ENCODE measurements at places on chromosomes 5 and 9.

- no peak for DNase-seq
Observed at GRCh38 chr9:97906236-97906831, 16.0 kb downstream of the TRMO start.

DNA sequence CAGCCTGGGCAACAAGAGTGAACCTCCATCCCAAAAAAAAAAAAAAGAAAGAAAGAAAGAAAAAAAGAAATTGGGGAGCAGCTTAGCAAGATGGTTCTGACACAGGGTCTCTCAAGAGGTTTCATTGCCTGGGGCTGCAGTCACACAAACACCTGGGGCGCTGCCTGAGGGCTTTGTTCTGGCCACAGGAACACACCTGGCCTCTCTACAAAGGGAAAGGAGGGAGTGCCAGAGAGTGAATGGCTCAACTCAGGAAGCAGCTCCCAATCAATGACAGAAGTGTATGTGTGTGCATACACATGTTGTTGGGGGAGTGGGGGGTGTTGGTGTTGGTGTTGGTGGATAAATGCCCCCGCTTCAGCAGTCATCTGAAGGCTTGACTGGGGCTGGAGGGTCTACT, 32.4 kb upstream of the CTNNA1 start:
- no peak for DNase-seq

DNA sequence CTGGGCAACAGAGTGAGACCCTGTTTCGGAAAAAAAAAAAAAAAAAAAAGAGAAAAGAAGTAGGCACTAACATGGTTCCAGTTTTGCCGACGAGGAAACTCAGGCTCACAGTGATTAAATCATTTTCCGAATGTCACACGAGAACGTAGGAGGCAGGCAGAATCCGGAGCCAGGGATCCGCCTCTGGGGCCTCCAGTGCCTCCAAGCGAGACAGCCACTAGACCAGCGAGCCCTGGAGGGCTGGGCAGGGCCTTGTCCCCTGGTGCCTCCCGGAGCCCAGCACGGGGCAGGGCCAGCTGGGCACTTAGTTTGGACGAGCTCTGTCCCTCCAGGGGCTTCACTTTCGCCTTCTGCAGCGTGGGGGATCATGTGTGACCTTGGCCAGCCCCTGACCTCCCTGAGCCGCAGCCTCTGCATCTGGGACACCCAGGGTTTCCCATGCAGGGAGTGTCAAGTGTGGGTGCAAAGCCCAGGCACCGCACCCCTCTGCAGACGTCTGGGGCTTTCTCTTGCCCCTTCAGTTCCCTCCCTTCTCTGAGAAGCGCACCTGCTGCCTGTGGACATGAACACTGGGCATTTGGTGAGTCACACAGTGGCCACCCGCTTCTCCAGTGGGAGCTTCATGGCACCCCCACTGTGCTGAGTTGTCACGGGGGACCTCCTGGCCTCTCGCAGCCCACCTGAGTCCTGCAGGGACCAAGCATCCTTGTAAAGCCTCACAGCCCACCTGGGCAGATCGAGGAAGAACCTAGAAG, 80.3 kb downstream of the RXRA start:
- DNase-seq, result no peak

GRCh38 chr5:53095931-53096525, 13.5 kb downstream of the MOCS2 start:
- DNase-seq, result peak; percentile 3

DNA sequence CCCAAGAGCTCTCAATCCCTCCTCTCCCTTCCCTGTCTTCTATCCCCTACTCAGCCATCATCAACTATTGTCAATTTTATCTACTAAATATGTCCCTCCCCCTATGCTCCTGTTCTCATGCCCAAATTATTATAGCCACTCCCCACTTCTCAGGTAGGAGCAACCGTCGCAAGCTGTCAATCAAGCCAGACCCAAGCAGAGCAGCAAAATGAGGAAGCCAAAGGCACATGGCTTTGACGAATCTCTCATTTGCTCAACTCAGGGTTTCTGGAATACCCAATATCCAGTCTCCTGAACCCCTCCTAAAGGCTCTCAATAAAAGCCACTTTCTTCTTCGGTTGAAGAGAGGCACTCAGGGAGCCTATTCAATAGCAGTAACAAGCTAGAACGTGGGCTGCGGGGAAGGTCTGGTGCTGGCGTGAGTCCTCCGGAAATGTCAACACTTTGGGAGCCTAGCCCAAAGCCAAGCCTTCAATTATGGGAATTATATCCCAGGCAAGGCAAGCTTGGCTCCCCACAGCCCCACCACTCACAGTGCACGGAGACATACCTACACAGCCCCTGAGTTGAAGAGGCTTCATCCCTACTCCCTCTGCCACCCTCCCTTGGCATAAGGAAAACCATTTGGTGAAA, 47.7 kb downstream of the SIL1 start:
- no peak for DNase-seq

GRCh38 chr9:137053944-137054931, at the start of gene ENTPD2:
Gene ENTPD2, minus strand, starts transcription at chr9:137054061. Its CDS starts 64 bp downstream, at chr9:137053997.
- DNase-seq, result no peak

- DNase-seq, result no peak
Observed at GRCh38 chr5:124795829-124796228, 49.4 kb upstream of the ZNF608 start.

DNA sequence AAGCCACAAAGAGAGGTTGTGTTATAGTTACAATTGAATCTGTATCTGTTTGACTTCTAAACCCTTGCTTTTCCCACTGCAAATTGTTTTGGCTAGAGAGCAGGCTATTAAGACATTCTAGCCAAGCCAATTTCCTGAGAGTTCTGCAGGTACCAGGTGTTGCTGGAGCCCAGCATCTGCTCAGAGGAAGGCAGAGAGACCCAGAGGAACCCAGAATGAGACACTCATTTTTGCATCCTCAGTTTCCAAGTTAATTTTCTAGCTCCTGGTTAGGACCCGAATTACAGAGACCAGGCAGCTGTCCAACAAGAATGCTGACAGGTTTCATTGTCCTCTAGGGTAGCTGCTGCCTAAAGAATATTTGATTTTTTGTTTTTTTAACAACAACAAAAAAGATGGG, 266.2 kb downstream of the TRIM32 start:
- DNase-seq, result no peak

DNA sequence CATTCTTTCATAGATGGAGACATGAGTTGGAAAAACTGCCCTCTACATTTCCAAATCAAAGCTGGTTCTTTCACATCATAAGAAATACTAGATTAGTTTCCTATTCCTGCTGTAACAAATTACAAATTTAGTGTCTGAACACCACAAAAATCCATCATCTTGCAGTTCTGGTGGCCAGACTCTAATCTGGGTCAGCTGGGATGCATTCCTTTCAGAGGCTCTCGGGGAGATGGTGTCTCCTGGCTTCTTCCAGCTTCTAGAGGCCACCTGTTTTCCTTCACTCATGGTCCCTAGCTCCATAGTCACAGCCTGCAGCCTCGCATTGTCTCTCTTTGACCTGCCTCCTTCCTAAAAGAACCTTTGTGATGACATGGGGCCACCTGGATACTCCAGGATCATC, 65.2 kb downstream of the RETREG1 start:
- no peak for DNase-seq

DNA sequence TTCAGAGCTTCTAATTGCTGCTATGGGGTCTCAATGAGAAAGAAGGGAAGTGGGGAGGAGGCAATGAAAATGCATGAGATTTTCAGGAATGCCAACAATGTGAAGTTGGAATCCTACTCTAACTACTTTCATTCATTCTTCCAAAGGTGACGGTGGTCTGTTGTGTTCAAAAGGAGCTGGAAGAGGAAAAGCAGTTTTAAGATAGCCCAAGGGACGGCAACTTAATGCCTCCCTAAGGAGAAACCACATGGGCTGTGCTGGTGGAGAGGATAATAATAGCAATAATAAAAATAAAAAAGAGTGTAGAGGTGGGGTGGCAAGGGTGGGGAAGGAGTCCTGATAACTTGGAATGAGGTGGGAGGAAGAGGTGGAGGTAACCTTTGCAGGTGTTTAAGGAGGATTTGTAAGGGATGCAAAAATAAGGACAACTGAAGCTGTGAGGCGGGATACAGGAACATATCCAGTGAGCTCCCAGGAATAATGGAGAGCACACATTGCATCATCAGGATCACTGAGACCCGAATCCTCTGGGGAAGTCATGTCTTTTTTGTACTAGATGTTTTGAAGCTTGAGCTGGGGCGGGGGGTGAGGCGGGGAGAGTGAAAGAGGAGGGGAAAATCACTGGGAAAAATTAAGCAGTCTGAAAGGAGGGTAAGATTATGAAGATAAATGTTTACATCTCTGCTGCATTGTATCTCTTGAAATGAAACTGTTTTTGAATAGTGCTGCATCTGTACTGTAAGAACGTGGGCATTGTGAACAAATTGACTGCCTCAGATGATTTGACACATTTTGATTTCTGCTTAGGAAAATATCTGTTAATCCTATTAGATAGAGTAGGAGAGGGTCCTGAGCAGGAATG, 120.1 kb upstream of the TMEM161B start:
- DNase-seq, result no peak

DNA sequence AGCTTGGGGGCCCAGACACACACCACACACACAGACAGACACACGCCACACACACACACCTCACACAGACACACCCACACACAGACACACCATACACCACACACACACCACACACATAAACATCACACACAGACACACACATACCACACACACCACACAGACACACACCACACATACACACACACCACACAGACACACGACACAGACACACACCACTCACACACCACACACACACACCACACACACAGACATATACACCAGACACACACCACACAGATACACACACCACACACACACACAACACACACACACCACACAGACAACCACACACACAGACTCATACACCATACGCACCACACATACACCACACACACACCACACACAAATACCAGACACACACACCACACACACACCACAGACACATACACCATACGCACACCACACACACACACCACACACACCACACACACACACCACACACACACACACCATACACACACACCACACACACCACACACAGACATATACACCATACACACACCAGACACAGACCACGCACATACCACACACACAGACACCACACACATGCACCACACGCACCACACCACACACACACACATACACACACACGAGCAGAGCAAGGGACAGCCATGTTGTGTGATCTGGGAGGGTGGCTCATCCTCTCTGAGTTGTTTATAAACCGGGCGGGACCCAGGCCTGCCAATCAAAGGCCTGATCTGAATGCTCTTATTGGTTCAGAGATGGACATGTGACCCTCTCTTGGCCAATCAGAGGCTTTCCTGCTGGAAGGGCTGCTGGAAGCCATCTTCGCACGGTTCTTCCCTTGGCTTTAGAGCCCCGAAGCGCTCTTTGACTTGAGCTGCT, 148.3 kb downstream of the GAPVD1 start:
- no peak for DNase-seq

DNA sequence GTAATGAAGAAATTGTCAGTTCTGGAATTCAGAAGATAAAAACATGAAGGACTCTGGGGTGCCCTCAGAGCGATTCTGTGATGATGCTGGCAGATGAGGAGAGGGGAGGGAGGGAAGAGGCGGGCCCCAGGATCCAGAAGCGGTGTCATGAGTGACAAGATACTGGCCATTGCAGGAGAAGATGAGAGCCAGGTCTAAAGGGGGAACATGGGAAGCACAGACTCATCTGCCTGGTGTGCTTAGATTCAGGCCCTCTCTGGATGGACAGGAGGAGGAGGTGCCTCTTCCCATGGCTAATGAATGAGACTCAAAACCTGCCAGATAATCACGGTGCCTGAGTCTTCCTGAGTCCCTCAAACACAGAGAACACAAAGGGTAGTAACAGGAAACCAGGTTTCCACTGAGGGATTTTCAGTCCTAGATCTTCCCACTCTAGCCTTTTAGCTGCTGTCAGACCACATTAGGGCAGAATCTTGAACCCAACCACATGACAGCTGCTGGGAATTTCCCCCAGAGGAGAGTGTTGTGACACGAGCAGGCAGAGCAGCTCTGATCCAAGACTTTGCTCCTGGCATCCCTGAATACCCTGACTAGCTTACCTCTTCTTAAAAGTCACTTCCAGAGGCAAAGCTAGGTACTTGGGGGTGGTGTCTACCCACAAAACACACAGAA, 28.2 kb upstream of the HSPA9 start:
- DNase-seq, result no peak

DNA sequence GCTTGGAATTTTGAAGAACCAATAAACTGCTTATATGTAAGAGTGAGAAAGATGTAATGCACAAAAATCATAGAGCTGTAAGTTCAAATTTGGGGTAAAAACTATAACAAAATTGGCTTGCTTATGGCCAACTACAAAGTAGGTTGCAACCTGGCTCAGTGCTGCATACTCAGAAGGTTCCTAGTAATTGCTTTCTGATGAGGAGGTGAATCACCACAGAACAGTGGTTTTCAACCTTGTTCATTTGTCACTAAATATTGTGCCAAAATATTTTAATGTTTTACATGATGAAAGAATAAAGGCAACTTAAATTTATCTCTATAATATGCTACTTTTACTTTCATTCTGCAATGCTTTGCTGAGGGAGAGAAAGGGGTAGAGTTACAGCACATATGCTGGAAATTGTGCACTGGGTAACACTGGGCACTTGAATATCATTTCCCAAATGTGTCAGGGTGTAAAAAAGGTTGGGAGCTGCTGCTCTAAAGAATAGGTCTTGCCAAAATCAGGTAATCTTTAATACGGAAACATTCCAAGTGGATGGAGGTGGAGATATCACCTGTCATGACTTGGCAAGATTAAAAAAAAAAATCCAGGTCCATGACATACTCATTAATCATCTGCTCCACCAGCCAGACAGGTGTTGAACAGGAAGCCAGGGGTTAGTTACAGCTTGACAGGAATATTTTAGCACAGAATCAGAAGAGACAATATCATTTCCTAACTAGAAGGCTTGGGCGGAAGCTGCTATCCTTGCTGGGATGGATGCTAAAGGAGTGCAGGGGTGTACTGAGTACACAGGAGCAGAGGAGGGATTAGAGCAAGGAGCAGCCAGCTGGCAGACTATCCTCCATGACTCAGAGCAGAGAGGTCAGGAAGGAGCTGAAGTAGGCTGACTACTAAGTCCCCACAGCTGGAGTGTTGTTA, 34.6 kb upstream of the CCL21 start:
- no peak for DNase-seq

GRCh38 chr9:16133032-16133431, 580.2 kb downstream of the CCDC171 start:
- no peak for DNase-seq

DNA sequence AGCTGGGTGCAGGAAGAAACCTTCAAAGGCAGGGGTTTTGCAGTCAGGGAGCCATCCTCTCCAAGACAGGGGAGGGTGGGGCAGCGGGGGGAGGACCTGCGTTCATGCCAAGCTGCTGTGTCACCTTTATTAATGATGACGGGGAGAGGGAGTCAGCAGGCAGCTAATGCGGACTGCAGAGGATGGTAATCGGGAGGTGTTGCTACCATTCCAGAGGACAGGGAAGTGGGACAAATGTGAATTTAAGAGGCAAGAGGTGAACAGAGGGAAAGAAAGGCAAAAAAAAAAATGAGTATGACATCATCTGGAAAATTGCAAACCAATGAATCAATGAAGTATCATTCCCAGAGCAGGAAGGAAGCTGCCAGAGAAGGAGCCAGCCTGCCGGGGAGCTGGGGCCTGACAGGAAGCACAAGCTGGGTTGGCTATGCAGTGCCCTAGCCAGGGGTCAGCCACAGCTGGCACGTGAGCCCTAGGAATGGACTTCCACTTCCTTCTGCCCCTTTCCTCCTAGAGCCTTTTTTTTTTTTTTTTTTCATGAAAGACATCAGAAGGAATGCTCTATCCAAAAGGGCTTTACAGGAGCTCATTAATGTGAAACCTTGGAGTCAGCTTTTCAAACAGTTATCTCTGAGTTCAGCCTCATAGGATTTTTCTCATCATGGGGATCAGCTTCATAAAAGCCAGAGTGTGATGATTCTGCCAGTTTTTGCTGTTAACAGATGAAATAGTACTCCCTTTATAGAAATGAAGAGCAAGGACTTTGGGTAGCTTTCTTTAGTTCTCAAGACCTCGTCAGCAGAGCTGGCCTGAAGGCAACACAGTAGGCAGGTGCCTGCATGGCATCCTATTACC, 9.2 kb downstream of the INSYN2B start:
- DNase-seq, result no peak
